ENCODE measurements at places on chromosomes 6 and 20.

- DNase-seq, result no peak
Measured at GRCh38 chr20:31930779-31931178, 21.1 kb downstream of the PDRG1 start.

- no peak for DNase-seq
Measured at GRCh38 chr6:48928937-48929336, 534.1 kb downstream of the MMUT start.

GRCh38 chr20:53768329-53768728, 174.7 kb upstream of the ZNF217 start:
- no peak for DNase-seq

- DNase-seq, result no peak
Measured at GRCh38 chr20:19830211-19830785, 72.2 kb downstream of the RIN2 start.

- no peak for DNase-seq
Measured at GRCh38 chr6:166768761-166769160, 141.7 kb upstream of the RPS6KA2 start.

DNA sequence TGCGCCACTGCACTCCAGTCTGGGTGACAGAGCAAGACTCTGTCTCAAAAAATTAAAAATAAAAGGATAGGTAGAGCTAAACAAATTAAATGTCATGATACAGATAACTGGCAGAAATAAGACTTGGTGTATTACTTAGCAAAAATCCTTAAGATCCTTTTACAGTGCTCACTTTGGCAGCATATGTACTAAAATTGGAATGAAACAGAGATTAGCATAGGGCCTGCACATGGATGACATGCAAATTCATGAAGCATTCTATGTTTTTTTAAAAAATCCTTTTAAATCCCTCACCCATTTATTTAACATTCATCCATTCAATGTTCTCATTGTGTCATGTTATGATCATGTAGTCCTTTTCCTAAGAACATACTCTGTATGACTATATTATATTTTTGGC, 528.8 kb downstream of the CD83 start:
- DNase-seq, result no peak

GRCh38 chr20:528923-529604, 14.5 kb downstream of the CSNK2A1 start:
- DNase-seq, result no peak

GRCh38 chr20:31801508-31801907, 17.6 kb upstream of the MYLK2 start:
- no peak for DNase-seq
